Psoas muscle (tissue), 8 donors: ENCODE measurements at places on chromosomes 3 and 15. TPM values are rescaled to one million over a fixed set of nuclear protein-coding genes. Genes with fewer than 3 reads are reported as not detected.

DNA sequence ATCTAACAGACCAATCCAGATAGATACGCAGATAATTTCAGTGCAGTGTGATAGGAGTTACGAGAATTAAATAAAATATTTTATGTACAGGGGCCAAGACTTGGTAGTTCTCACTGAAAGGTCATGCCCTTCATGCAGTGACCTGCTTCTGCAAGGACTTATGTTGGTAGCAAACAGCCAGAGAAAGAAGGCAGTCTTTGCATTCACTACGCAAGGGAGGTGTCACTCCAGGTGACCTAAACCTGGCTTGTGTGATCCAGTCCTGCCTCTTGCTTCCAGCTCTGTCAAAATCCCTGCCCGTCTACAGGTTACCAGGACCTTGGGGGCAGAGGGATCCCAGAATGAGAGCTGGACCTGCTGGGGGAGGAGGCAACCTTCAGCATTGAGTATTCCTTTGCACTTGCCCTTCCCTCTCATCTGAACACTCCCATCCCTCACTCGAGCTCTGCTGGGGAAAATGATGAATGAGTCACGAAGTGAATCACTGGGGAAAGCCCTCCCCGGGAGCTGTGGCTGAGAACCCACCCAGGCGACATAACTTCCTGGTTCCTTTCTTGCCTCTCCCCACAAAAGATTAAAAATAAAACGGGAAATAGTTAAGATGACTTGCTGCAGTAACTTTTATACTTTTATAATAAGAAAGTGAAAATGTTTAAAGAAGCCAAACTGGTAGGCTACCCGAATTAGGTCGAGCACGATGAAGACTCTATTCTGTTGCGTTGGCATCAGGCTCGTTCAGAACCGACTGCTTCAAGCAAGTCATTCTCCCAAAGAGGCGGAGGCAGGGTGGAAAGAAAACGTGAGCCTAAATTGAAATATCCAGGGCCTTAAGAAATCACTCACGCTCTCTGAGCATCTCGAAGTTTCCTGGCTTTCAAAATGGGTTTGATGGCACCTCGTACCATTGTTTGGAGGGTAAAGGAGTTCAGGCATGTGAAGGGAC, 216.1 kb downstream of the SLCO3A1 start:
- peak overlapping the region; percentile 14 for H3K4me3 ChIP-seq
- DNase-seq, result no peak
- H3K27me3 ChIP-seq, result no peaks in the 10 kb centered on the region
- peak overlapping the region; percentile 46 for H3K27ac ChIP-seq
- H3K4me1 ChIP-seq, result no peaks in the 10 kb centered on the region

Gene SPATA16
- not detected for total RNA-seq

DNA sequence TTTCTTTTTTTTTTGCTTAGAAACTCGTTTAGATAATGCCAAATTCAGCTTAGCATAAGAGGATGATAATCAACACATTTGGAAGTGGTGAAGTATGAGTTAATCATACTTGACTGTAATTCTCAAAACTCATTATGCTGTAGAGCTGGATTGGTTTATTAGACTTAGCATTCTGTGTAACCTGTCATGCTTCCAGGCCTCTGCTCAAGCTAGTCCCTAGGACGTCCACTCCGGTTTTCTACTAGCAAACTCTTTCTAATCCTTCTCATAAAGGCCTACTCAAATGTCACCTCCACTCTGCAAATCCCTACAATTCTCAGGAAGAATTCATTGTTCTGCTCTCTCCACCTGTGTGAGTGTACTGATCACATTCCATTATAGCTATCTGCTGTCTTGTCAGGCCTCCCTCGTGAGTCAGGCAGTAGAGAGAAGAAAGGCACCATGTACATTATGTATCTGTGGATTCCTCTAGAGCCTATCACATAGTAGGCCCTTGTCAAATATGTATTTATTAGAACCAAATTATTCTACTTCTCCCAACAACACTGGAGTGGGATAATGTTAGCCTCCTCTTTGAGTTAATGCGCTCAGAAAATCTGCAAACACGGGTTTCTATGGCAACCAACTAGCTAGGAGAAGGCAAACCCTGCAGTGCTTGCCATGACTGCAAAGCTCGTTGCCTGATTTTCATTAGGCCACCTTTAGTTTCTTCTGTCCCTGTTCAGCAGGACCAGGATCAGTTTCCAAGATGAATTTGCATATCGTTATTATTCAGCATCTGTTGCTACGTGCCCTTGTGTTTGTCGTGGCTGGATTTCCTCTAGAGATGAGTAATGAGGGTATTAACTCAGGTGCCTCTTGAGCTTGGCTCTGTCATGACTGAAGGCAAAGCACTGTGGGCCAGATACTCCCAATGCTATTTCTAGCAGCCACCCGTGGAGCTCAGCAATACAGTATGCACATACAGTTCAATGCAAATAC, 30.7 kb downstream of the ATP13A5 start:
- H3K27me3 ChIP-seq, result no peaks in the 10 kb centered on the region
- H3K4me1 ChIP-seq, result peaks cover 6% of the 10 kb centered on the region
- H3K36me3 ChIP-seq, result no peaks in the 10 kb centered on the region

DNA sequence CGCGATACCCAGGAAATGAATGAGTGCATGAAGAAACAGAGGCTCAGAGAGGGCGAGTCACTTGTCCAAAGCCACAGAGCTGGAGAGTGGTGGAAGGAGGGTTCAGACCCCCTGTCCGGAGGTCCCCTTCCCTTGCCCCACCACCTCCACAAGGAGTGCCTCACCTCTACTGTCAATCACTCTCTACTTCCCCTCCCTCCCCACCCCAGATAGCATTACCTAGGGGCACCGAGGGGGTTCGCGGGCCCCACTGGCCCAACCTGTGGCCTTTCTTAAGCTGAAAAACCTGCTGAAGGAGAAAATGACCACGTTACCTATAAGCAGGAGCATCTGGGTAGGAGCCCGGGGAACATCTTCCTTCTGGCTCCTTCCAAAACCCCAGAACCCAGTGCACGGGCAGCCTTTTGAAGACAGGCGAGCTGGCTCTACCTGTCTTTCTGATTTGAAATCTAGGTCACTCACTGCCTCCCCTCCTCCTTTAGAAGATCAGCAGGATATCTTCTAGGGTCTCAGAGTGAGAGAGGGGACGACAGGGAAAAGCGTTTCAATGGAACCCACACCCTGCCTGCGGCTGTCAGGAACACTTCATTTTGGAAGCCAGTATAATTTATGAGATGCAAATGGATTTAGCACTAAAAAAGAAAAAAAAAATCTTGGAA, 89.9 kb upstream of the MEF2A start:
- no peaks in the 10 kb centered on the region for H3K27me3 ChIP-seq
- peak overlapping the region; percentile 83 for H3K27ac ChIP-seq
- no peak overlapping the region for H3K4me3 ChIP-seq
- DNase-seq, result no peak

- no peak overlapping the region for H3K27ac ChIP-seq
- DNase-seq, result no peak
- H3K36me3 ChIP-seq, result no peaks in the 10 kb centered on the region
Measured at GRCh38 chr3:54192026-54192425, 69.7 kb downstream of the CACNA2D3 start.

DNA sequence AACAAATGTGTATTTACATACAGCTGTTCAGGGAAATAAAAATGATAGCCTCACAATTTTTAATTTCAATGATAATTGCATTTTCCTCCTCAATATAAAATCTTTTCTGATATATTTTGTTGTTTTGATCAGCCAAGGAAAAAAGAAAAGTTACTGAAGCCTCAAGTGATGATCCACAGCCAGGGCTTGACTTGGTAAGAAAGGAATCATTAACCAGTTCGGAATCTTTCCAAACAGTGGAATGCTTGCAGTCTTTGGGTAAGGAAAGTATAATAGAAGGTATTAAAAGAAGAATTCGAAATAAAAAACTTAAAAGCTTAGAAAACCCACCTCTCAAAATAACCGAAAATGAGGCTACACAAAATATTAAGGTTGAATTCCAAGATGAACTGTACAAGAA, 1.0 kb downstream of the TOPAZ1 start:
- no peak for DNase-seq
- no peak overlapping the region for H3K27ac ChIP-seq
- H3K4me3 ChIP-seq, result no peak overlapping the region
- H3K4me1 ChIP-seq, result no peaks in the 10 kb centered on the region
- no peaks in the 10 kb centered on the region for H3K36me3 ChIP-seq

DNA sequence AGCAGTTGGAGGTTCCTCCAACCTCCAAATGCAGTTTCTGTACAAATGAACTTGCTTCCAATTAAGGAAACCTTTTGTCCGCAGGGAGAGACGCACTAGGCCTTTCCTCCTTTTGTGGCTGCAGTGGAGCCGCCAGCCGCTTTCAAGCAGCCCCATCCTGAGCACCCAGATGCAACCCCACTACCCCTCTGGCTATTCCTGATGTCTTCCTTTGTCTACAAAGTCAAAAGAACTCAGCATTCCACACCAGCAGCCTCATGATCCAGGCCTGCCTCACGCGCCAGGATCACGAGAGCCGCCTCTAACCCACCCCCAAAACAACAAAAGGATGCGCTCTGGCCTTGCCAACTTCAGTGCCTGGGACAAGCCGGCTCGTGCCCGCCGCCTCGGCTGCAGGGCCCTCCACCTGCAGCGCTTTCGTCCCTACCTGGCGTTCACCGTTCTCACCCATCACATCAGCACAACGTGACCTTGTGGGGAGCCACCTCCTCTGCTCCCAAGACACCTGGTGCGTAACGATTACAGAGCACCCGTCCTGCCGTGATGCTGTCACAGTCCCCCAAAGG, 48.2 kb upstream of the MUC4 start:
- no peak for DNase-seq
- no peak overlapping the region for H3K27ac ChIP-seq
- H3K4me1 ChIP-seq, result peaks cover 18% of the 10 kb centered on the region
- H3K27me3 ChIP-seq, result no peaks in the 10 kb centered on the region
- H3K36me3 ChIP-seq, result no peaks in the 10 kb centered on the region

Gene HOMER2
- total RNA-seq, result 53.9 TPM

GRCh38 chr3:45607790-45608189, 13.2 kb downstream of the LIMD1 start:
- no peaks in the 10 kb centered on the region for H3K27me3 ChIP-seq
- DNase-seq, result no peak
- H3K36me3 ChIP-seq, result no peaks in the 10 kb centered on the region
- peak overlapping the region; percentile 24 for H3K4me3 ChIP-seq
- peak overlapping the region; percentile 83 for H3K27ac ChIP-seq

Gene TRPM1
- not detected for total RNA-seq

- H3K27ac ChIP-seq, result no peak overlapping the region
- H3K4me3 ChIP-seq, result no peak overlapping the region
- H3K4me1 ChIP-seq, result no peaks in the 10 kb centered on the region
- H3K27me3 ChIP-seq, result no peaks in the 10 kb centered on the region
- H3K36me3 ChIP-seq, result peaks cover 2% of the 10 kb centered on the region
Measured at GRCh38 chr3:123489400-123490004, 40.6 kb upstream of the ADCY5 start.

Gene SERINC4
- total RNA-seq, result 0.20 TPM

Gene TCF12
- 30.5 TPM for total RNA-seq

DNA sequence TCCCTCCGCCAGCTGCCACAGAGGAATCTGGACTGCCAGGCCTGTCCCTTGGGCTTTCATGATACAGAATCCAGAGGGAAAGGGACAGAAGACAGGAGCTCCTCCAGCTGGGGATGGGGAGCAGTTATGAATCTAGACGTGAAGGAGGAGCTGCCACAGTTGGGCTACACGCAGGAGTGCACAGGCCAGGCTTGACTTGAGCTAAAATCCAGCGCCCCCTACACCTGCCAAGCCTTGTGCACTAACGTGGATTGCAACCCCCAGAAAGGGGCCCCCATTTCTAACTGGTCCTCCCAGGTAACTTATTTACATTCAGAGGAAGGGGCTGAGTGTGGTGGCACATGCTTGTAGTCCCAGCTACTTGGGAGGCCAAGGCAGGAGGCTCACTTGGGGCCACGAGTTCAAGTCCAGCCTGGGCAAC, 14.3 kb downstream of the KLHL6 start:
- H3K4me1 ChIP-seq, result peaks cover 19% of the 10 kb centered on the region
- no peaks in the 10 kb centered on the region for H3K27me3 ChIP-seq
- H3K27ac ChIP-seq, result no peak overlapping the region
- H3K36me3 ChIP-seq, result no peaks in the 10 kb centered on the region
- no peak for DNase-seq

- no peak overlapping the region for H3K27ac ChIP-seq
- DNase-seq, result no peak
- no peaks in the 10 kb centered on the region for H3K36me3 ChIP-seq
- peak overlapping the region; percentile 90 for H3K4me3 ChIP-seq
- no peaks in the 10 kb centered on the region for H3K27me3 ChIP-seq
Measured at GRCh38 chr3:129119365-129120100, 2.1 kb downstream of the RAB43 start.

Gene ASTE1
- total RNA-seq, result 1.7 TPM

- DNase-seq, result no peak
- no peaks in the 10 kb centered on the region for H3K4me1 ChIP-seq
- H3K27ac ChIP-seq, result no peak overlapping the region
- H3K27me3 ChIP-seq, result no peaks in the 10 kb centered on the region
Measured at GRCh38 chr3:18258492-18258891, 166.6 kb downstream of the SATB1 start.

Gene ABI3BP
- 13.9 TPM for total RNA-seq
